NAMALWA (cell line): ENCODE measurements at places on chromosomes 5 and 9.
A peak's percentile ranks its signal among the peaks of the same experiment; 100 is the strongest.

GRCh38 chr9:1591310-1591709 lies 423.8 kb upstream of the SMARCA2 start:
- no peak for DNase-seq

DNA sequence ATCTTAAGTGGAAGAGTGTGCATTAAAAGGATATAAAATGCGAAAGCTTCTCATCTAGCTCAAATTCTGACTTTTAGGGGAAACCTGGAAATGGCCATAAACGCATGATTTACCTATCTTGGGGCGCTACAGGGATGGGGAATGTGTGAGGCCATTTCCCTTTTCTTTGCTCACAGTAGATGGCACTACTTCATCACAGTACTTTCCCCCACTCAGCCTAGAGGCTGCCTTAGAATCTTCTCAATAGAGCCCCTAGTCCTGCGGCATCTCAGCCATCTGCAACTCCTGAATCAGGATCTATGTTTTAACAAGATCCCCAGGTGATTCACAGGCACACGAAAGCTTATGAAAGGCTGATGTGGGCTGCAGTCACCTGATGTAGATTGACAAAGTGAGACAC lies 110.8 kb downstream of the LHFPL2 start:
- DNase-seq, result peak; percentile 32

GRCh38 chr9:93591301-93592007 lies 15.1 kb downstream of the PHF2 start:
- DNase-seq, result no peak

DNA sequence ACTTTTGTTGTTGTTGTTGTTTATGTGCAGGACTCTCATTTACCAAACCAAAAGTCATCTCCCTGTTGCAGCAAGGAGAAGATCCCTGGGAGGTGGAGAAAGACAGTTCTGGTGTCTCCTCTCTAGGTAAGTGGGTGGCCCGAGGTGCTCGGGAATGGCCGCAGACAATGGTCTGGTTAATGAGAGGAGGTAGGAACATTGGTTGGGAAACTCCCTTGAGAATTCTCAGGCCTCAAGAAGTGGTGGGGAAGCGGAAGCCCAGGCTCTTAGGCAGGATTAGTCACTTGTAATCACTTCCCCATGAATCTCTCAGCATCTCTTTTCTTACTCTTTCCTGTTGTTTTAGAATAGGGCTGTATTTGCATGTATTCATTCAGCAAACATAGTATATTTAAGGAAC lies 7.2 kb downstream of the ZNF354B start:
- DNase-seq, result no peak

GRCh38 chr9:75891277-75891741 lies 836 bp downstream of the PCSK5 start:
- no peak for DNase-seq

DNA sequence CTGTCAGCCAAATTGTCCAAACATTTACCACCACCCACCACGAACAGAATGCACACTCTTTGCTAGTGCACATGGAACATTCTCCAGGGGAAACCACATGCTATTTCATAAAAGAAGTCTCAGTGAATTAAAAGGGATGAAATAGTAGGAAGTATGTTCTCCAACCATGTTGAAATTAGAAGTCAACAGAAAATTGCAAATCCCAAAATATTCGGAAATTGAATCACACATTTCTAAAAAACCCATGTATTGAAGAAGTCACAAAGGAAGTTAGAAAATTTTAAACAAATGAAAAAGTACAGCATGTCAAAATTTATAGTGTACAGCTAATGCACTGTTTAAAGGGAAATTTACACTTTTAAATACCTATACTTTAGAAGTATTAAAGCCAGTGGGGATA lies 50.8 kb downstream of the TGFBR1 start:
- no peak for DNase-seq

GRCh38 chr5:756171-756570 lies 28.4 kb downstream of the ZDHHC11B start:
- no peak for DNase-seq

GRCh38 chr9:85443190-85443598 lies 298.6 kb downstream of the AGTPBP1 start:
- no peak for DNase-seq

- no peak for DNase-seq
These were observed 42.6 kb upstream of the SPATA31D4 start for GRCh38 chr9:81885602-81886001.

DNA sequence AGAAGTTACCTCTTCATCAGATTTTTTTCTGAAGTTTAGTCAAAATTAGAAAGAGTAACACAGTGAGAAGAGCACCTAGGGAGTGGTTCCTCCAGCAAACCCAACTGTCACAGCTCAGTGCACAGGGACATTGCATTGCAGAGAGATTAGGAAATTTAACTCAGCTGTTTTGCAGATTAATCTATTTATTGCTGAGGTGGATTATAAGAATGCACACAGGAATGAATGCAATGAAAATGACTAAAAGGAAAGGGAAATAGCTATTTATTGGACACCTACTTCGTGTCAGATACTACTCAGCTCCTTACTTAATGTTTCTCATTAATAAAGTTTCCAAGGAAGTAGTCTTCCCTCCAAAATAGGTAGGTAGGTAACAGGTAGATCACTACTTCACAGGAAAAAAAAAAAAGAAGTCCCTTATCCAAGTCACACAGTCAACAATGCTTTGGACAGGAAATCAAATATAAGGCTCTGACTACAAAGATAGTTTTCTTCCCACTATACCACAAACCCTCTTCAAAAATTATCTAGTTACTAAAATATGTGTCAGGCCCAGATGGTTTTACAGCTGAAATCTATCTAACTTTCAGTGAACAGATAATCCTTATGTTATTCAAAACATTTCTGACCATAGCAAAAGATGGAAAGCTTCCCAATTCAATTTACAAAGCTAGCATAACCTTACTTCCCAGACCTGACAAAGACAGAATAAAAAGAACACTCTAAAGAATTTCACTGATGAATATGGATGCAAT lies 442.2 kb upstream of the MPDZ start:
- no peak for DNase-seq

- DNase-seq, result peak; percentile 93
These were observed 153.7 kb downstream of the MEF2C start for GRCh38 chr5:88729084-88729828.

GRCh38 chr9:16138561-16139491 lies 586.0 kb downstream of the CCDC171 start:
- no peak for DNase-seq

DNA sequence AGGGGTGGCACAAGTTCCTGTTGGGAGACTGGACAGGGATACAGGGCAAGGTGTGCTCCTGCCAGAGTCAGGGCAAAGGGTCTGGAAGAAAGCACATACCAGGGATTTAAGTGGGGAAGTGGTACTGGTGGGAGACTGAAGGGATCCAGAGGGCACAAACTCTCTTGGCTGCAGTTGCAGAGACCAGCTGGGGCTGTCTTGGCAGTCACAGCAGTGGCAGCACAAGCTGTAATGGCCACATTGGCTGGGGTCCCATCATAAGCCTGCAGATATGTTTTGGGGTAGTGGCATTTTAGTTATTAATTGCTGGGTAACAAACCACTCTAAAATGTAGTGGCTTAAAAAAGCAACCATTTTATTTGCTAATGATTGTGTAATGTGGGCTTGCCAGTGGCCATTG lies 492.2 kb downstream of the ENC1 start:
- no peak for DNase-seq

- peak; percentile 82 for DNase-seq
These were observed 32.1 kb downstream of the PTPA start for GRCh38 chr9:129143031-129143927.

DNA sequence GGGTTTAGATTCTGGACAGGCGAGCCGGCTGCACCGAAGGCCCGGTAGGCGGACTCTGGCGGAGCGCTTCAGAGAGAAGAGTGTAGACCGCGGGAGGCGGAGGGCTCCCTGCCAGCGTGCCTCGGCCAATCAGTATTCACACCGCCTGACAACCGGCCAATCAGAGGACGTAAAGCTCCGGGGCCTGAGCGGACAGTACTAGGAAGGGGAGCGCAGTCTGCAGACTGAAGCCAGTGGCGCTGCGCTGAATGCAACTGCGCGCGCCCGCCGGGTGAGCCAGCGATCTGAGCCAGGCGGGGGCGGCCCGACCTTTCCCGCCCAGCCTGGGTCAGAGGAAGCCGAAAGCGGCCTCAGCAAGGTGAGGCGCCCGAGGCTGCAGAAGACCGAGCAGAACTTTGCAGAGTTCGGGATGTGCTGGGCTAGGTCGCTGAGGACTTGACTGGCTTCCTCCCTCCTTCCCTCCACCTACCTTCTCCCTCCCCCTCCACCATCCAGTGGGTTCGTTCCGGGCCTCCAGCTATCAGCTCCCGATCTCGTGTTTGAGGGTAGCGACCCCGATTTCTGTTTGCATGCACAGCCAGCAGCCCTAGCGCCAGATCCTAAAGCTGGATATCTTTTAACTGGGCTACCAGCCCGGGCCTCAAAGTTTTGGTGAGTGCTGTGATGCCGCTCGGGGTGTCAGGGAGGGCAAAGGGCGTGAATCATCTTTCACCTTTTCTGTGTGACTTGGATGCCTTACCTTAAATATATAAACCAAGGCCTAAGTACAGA lies at the start of gene DMRT2:
DMRT2 (plus strand) TSS at position 233 of the 771 bp plus-strand sequence. CDS start 1,257 bp downstream, outside the sequence.
- no peak for DNase-seq

- no peak for DNase-seq
These were observed 81.5 kb downstream of the VCAN start for GRCh38 chr5:83553000-83553486.

GRCh38 chr5:3845230-3845629 lies 249.6 kb downstream of the IRX1 start:
- DNase-seq, result no peak

DNA sequence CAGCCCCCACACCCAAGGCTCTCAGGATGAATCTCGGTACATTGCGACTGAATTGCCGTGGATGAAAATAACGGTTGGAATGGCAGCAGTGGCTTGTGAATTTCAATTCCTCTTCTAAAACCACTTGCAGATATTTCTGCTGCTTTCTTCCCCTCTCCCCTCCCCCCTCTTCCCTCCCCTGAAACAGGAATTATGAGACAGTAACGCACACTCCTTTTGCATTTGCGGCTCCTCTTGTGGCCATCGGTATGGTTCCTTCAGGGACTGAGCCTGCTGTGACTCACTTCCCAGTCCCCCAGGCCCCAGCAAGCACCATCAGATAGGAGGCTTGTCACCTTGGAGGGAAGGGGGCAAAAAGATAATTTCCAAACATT lies 9.7 kb downstream of the DCANP1 start:
- DNase-seq, result no peak

GRCh38 chr9:96665789-96666188 lies 10.7 kb upstream of the PRXL2C start:
- DNase-seq, result no peak
